Osteoblast (primary cell): ENCODE measurements at places on chromosomes 2 and 18. TPM values are rescaled to one million over a fixed set of nuclear protein-coding genes. Genes with fewer than 3 reads are reported as not detected.
A peak's percentile ranks its signal among the peaks of the same experiment; 100 is the strongest.

DNA sequence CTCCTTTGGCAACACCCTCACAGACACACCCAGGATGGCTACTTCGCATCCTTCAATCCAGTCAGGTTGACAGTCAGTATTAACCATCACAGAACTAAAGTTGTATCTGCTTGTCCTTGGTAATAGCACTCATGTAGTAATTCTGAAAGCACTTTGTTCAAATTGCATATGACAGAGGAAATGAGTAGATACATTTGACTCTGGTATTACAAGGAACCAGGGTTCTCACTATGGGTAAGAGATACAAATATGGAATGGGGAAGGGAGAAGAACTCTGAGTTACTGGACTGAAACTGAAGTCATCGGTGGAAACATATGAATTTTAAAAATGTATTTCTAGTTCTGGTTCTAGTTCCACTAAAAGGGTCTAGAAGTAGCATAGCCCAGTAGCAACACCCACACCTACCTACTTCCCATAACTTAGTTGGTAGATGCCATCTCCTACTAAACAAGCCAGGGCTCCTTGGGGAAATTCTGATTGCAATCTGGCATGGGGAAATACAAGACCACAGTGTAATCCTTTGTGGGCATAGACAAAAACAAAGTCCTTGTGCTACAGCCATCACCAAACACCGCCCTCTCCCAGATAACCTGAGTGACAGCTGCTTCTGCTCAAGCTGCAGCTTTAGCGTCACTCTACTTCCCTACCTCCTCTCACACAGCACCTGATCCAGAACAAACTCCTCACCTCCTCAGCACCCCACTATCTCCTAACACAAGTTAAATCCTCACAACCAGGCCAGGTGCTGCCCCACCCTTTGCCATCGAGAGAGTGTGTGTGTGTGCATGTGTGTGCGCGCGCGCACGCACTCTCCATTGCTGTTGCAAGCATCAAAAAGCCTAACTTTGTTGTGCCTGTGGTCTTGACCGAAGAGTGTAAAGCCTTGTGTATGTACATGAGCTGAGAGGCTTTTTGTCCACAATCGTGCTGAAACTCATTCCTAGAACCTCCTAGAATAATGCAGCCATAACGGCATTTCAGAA lies 31.4 kb upstream of the CD226 start:
- no peak for DNase-seq

DNA sequence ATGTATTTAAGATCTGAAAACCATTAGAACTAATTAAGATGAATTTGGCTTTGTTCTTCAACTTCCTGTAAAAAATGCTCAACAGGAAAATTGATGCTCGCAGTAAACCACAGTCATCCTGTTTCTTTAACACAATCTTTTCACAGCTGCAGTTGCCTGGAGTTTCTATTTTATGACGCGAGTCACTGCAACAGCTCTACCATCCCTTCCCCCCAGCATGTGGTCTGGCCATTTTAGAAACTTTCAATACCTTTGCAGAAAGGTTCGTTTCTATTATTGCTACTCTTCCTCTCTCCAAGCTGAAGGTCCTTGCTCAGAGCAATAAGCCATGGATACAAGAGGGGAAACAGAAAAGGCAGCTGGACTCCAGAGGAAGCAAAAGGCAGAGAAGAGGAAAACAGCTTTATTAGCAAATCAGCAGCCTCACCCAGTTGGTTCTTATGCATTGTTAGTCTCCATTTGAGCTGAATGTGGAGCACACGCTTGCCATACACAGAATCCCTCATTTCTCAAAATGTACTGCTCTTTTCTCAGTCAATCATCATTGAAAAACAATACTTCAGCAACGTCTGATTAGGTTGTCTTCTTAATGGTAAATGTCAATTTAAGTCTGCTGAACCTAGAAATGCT lies 3.9 kb downstream of the WIPF1 start:
- DNase-seq, result no peak

GRCh38 chr2:207408086-207408794 lies 121.5 kb upstream of the CREB1 start:
- DNase-seq, result no peak

- DNase-seq, result no peak
These were observed 28.9 kb upstream of the CCNYL1 start for GRCh38 chr2:207682557-207682956.

GRCh38 chr2:121008975-121009374 lies 273.3 kb downstream of the GLI2 start:
- no peak for DNase-seq

DNA sequence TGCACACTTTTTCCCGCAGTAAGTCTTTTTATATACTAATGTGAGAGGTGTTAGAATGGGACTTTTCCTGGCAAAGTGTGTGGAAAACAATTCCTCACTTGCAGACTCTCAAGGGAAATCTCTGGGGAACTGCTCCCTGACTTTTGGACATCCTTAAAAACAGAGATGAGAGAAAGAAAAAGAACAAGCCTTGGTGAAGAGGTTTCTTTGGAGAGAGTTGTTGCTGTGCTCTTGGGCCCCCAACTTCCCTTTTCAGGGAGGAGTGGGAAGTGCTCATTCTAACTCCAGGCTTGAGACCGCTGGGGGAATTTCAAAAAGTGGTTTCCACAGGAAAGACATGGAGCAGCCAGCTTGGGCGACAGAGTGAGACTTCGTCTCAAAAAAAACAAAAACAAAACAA lies 142.6 kb upstream of the SPRED2 start:
- DNase-seq, result no peak

- no peak for DNase-seq
These were observed 196.0 kb downstream of the CALCRL start for GRCh38 chr2:187252063-187252462.

DNA sequence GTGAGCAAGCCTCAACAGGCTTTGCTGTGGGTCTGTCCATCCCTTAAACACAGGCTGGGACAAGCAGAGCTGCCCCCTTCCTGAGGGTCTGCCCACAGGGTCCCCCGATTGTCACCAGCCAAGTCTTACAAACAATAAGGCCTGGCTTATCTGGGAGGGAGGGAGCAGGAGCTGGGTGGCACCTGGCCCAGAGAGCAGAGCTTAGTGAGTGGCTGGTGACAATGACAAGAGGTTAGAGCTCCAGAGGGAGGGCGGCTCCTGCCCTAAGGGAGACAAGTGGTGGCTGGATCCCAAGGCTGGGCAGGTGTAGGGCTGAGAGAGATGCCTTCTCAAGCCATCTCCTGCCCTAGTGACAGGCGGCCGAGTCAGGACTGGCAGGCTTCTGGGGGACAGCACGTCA lies 125.5 kb downstream of the KLHL29 start:
- no peak for DNase-seq

DNA sequence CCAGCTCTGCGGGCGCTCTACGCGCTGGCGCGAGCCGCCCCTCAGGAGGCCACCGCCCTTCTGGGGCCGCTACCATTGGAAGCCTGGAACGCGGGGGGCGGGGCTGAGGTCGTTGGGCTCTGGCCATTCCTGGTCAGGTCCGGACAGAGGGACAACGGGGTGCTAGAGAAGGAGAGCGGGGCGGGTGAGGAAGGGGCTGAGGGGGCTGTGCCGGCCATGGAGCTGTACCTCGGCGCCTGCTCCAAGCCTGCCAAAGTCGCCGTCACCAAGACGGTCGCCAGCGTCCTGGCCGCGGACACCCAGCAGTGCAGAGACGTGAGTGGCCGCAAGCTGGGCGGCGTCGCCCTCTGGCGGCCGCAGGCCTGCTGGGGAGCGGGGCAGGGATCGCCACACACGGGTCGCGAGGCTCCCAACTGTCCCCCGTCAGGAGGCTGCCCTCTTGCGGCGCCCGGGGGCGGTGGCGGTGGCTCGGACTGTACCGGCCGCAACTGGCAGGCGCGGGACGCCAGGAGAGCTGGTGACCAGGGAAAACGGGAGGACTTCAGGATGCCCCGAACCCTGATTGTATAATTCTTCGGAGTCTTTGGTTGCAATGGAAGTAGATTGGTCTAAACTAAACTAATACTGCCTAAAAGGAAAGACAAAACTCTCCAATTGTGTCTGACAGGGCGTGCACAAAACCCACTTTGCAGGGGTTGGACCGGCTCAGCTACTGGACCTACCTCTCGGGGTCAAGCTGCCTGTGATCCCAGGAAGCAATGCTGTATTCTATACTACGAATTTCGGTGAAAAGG lies at the start of gene FSIP2:
FSIP2 (plus strand) TSS at position 126 of the 794 bp plus-strand sequence; CDS start at position 217, 91 bp downstream.
- DNase-seq, result peak; percentile 91

DNA sequence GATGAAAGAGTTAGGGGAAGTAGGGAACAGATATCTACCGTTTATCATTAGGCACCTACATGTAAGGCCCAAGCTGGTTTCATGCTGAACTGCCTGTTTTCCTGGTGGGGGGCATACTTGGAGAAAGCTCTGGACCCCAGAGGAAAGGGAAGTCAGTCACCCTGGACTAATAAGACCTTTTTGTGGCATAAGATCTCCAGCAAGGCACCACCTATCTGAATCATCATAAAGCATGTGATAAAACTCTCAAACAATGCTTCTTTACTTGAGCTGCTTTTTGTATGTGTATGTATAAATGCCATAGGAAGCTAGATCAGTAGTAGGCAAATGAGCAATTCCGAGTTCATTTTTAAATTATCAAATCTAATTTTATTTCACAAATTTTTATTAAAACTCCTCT lies 104.8 kb downstream of the TANC1 start:
- DNase-seq, result no peak

DNA sequence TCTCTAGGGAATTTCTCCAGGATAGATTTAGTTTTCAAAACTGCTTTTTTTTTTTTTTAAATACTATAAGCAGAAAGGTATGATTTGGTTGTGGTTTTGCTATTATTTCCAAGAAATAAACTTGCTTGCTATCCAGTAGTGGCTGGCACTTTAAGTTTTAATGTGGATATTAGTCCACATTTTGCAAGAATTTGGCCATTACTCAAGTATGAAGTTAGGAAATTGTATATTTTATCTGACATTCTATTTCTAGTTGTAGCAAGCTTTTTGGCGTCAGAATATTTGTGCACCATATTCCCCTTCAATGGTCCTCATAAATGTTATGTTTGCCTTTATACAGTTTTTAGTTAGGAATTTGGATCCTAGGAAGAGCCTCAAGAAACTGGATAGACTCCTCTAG lies 226.3 kb downstream of the ZNF521 start:
- DNase-seq, result no peak

GRCh38 chr18:79733135-79733701 lies 53.6 kb downstream of the CTDP1 start:
- no peak for DNase-seq

DNA sequence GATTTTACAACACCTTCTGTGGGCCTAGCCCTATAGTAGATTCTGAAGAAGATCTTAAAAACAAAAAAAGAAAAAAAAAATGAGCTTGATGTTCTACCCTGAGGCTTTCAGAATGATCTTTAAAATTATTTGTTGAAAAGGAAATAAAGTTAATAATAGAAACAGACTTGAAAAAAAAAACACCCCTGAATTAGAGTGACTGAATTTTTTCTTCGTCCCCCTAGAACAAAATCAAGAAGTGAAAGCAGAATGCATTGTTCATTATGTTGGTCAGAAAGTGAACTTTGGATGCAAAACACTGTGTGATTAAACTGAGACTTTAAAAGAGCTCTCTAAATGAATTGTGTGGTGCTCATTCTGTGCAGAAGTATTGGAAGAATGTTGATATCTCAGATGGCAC lies 1384.4 kb upstream of the PIK3C3 start:
- DNase-seq, result no peak

GRCh38 chr2:85801871-85802270 lies 48.1 kb downstream of the ATOH8 start:
- DNase-seq, result no peak

DNA sequence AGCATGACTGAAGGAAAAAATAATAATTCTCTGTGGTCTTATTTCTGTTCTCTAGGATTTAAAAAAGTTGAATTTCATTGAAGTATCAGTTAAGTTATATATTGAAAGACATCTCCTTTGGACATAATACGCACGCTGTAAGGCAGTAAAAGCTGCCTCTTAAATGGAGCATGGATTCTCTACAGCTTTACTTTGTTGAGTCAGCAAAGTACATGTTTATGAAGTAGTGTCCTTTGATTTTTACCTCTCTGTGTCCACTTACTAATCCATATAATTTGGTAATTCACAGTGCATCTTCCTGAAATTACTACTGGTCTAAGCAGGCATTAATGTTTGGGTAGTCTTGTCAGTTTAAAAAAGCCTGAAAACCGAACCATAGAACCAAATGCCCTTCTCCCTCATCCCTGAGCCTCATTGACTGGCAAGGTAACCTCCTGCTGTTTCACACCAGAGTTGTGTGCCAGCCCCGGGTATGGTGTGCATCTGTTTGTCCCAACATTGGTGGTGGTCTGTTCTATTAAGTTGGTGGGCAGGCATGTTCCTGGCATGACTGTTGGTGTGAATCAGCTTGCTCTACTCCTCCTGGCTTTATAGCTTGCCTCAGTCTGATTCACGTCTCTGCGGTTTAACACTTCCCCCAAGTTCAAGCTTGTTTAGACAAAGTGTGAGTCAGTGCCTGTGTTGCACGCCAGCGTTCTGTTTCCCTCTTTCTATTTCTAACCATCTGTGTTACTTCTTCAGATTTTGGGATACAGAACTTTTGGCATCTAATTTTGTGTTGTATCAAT lies 71.0 kb upstream of the ITM2C start:
- DNase-seq, result peak; percentile 86

DNA sequence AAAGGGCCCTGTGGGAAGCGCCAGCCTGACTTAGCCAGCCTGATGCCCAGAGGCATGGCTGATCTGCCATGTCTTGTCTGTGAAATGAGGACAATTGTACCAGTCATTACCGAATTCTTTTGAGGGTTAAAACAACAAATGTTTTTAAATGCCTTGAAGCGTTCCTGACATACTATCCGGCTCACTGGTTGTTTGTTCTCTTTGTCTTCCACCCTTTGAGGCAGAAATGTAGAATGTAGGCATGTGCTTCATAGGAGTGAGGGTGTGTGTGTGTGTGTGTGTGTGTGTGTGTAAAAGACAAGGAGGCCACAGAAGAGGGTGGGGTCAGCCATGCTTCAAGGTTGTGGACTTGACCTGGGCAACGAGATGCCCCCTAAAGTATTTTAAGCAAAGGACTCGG lies 35.5 kb downstream of the TGFBRAP1 start:
- no peak for DNase-seq

DNA sequence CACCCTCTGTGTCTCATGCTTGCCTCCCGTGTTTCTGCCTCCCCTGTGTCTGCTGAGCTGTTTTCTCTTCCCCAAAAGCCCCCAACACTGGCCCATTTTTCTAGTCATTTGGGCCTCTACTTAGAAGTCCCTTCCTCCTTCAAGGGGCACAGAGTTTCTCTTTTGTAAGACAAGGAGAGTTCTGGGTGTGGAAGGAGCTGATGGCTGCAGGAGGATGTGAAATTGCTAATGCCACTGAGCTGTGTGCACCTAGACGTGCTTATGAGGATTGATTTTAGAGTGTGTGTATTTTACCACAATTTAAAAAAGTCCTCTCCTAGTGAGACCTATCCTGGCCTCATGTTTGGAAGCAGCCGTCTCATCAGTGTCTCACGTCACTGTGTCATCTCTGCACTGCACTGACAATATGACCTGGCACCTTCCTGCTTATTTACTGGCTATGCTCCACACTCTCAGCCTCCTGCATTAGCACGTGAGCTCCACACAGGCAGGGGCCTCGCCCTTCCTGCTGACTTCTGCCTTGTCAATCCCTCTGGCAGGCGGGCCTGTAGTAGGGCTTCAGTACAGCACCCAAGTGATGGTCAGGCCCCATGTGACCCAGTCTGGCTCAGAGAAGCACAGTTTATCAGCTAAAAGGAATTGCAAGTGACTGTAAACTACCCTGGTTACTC lies 8.0 kb upstream of the MBP start:
- no peak for DNase-seq

UGT1A3 gene
- total RNA-seq, result not detected in 2 replicates

KLHL14 gene
- not detected in 2 replicates for total RNA-seq

KIF1A gene
- under 0.01 TPM in 1 of 2 replicates, not detected in the other for total RNA-seq

MRO gene
- total RNA-seq, result 0.59 and 1.8 TPM in 2 replicates

CLEC4F gene
- not detected in 2 replicates for total RNA-seq

LIPG gene
- 2.2 and 3.5 TPM in 2 replicates for total RNA-seq

CNGA3 gene
- 0.29 and 0.36 TPM in 2 replicates for total RNA-seq

DNER gene
- 0.36 and 1.2 TPM in 2 replicates for total RNA-seq
